NCI-H1092 (cell line): ENCODE measurements at places on chromosomes 5 and 9.
A peak's percentile ranks its signal among the peaks of the same experiment; 100 is the strongest.

DNA sequence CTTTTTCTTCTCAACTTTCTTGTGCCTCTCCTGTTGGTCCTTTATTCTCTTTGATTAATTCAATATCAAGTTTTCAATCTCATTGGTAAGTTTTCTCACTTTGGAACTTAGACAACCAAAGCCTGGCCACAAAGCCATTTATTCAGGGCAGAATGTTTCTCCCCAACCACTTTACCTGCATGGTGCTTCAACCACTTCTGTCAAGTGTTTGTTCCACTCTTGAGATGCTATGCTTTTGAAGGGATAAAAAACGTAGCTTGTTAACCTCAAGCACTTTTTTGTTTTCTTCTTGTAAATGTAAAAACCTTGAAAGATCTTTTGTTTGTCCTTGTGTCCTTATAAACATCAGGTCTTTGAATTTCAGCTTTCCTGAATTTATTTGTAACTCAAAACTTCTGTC, 966.7 kb downstream of the MAT2B start:
- DNase-seq, result no peak

DNA sequence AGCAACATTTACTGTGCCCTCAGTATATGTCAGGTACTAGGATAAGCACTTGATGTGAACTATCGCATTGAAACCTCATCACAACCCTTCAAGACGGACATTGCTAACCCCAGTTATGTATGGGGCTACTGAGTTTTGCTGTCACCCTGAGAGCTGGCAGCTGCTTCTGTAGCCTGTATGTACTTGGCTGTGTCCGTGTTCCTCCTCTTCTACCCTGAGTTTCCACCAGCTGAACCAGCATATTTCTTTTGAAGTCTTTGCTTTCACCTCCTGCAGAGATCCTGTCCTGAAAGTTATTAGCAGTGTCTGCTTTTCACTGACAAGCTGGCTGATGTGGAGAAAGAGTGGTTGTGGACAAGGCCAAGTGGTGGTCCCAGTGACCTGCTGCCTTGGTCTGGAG, 63.3 kb downstream of the ADGRV1 start:
- no peak for DNase-seq

GRCh38 chr9:108217431-108218349, 638.1 kb downstream of the ACTL7B start:
- no peak for DNase-seq

DNA sequence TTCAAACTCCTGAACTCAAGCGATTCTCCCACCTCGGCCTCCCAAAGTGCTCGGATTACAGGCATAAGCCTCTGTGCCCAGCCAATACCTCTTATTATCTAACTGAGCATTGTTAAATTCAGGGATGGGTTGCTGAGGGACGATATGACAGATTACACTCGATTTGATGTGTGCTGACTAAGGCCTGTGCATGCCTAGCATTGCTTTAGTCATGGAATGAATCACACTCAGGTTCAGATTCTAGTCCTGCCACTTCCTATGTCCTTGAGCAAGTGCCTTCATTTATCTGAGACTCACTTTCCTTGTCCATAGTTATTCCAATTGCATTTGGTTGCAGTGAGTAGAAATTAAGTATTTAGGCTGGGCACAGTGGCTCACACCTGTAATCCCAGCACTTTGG, 19.5 kb downstream of the THBS4 start:
- DNase-seq, result no peak

- DNase-seq, result no peak
Measured at GRCh38 chr5:72752909-72753308, 63.6 kb upstream of the TNPO1 start.

DNA sequence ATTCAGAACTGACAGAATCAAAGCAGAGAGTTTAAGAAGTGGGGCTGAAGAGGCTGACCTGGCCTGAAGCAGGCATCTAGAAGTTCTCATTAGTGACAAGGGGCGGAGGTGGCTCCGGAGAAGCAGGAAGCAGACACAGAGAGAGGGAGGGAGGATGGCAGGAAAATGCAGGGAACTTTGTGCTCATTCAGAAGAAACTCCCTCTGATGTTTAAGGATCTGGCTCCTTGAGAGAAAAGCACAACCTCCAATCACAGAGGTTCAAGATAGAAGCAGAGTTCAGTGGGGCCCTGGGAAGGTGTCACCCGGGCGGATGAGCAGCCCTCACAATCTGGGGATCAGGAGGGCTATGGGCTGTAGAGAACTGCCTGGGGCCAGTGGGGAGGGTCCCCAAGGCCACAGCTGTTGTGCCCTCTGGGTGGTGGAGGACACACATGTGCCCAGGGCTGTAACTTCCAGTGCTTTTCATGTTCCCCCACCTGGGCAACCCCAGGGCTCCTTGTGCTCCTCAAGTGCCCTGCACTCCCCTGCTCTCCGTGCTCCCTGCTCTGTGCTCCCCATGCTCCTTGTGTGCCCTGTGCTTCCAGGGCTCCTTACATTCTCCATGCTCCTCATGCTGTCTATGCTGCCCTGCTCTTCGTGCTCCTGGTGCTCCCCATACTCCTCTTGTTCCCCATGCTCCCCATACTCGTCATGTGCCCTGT, 51.4 kb downstream of the TRIP13 start:
- no peak for DNase-seq

DNA sequence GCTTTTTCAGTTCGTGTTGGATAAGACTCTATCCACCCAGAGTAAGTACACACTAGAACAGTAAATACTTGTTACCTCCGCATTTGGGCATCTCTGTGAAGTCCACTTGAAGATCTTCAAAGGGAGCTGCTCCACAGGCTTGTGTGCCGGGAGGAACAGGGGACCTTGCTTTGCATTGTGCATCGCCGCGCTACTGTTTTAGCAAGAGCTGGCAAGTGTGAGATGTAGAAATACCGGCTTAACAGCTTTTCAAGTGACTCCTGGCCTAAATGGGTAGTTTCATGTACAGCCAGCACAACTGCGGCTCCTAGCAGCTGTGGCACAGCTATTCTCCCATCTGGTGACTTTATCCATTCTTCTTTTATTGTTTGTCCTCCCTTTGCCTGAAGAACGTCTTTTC, 8.4 kb upstream of the ZNF354C start:
- DNase-seq, result no peak

DNA sequence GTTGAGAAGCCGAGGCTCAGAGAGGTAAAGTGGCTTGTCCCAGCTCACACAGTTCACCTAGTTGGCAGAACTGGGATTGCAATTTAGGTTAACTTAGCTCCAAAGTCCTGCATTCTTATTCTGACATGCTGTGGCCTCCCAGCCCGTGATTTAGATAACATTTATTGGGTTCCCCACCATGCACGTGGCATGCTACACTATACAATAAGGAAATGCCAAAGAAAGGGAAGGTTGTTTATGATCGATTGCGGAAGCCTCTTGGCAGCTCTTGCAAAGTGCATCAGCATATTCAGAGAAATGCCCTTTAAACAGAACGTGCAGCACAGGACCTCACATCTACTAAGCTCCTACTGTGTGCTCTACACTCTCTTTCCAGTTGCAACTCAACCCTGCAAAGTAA, 3.2 kb downstream of the NEURL1B start:
- no peak for DNase-seq

DNA sequence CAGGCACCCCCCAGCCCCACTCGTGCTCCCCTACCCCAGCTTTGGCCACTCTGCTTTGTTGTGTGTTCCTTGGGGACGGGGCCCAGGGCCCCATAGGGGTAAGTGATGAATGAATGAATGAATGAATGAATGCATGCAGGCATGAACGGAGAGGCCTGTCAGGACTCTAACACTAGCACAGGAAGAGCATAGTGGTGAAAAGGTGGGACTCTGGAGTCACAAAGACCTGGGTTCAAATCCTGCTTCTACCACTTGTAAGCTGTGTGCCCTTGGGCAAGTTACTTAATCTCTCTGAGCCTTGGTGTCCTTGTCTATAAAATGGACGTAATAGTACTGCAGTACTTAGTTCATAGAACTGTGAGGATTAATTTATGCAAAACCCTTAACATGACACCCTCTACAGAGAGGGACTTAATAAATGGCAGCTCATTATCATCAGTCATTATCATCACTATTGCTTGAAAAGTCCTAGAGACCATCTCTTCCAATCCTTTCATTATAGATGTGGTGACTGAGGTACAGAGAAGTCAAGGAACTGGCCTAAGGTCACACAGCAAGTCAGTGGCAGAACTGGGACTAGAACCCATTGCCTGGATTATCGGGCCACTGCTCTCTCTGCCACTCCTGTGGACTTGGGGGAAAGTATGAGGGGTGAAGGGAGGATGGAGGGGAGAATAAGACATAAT, 13.2 kb downstream of the ORM2 start:
- no peak for DNase-seq

DNA sequence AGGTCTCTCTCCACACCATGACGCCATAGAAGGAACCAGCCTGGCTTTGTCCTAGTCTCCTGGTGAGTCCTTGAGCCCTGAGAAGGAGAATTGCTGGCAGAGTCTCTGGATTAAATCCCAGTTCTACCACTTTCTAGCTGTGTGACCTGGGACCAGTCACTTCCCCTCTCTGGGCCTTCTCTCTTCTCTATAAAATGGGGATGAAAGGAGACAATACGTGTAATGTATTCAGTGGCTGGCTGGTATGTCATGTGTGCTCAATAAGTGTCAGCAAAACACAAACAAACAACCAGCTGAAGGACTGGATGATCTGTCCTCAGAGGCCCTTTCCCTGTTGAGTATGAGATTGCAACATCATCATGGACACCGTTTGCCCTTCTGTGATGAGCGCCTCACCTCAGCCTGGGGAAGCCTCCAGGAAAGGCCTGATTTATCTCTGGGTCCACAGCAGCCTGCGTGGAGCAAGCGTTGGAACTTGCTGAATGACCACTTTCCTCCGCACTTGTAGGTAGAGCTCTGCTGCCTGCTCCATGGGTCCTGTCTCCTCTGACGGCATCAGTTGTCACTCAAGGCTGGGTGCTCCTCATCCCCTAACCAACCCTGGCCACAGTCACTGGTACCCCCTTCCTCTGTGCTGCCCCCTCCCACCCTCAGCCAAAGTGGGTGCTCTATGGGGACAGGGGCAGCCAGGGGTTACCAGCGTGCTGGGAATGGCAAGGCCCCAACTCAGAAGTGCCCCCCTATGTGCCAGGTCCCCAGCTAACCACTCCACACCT, 3.6 kb upstream of the NR5A1 start:
- DNase-seq, result no peak

DNA sequence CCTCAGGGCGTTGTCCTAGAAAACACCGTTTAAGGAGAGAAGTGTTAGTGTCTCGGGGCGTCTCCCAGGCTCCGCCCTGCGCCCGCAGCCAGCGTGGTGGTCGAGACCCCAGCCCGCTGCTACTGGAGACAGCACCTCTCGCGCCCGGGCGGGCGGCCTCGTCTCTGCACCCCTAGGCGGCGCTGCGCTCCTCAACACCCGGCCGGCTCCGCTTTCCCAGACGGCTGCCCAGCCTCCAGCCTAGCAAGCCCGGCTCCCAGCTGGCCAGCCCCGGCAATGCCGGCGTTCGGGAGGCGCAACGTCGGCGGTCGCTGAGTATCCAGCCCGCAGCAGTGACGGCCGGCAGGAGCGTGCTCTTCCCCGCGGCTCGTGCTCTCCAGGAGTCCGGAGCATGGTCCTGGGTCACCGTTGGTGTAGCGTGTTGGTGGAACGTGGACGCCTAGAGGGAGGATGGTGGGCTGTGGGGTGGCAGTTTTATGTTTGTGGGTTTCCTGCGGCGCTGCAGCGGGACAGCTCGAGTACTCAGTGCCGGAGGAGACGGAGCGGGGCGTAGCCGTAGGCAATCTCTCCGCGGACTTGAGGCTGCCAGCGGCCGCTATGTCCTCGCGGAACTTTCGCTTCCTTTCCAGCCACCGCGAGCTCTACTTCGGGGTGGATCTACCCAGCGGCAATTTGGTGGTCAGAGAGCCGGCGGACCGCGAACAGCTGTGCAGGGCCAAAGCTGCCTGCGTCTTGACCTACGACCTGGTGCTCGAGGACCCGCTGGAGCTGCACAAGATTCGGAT, 536 bp downstream of the PCDHAC1 start:
- peak; percentile 69 for DNase-seq

DNA sequence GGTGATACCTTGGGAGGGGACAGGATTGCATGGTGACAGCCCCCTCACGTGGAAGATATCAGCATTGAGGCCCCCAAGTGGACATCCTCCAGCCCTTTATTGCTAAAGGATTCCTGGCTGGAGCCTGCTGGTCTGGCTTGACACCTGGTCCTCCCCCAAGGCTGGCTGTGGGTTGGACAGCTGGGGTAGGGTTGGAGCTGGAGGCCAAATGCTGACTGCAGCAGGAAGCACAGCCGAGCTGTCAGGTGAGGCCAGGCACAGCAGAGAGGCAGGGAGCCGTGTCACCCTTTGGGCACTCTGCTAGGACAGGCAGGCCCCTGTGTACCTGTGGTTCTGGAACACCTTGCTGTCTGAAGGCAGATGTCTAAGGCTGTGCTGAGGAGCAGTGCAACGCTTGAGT, 2.2 kb downstream of the CACFD1 start:
- DNase-seq, result no peak

DNA sequence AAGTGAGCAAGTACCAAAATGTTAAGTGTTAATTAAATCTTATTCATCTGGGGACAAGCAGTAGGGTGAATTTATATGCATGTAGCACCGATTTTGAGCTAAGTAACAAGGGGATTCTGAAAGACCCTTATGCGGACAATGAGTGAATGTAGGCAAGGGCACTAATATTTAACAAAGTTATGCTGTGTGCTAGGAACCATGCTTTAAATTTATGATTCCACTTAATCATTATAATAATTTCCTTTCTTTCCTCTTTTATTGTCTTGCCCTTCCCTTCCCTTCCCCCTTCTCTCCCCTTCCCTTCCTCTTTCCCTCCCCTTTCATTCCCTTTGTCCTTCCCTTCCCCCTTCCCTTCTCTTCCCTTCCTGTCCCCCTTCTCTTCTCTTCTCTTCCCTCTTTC, 25.7 kb upstream of the TNC start:
- no peak for DNase-seq

- no peak for DNase-seq
Measured at GRCh38 chr5:83815661-83816060, 95.0 kb upstream of the HAPLN1 start.

DNA sequence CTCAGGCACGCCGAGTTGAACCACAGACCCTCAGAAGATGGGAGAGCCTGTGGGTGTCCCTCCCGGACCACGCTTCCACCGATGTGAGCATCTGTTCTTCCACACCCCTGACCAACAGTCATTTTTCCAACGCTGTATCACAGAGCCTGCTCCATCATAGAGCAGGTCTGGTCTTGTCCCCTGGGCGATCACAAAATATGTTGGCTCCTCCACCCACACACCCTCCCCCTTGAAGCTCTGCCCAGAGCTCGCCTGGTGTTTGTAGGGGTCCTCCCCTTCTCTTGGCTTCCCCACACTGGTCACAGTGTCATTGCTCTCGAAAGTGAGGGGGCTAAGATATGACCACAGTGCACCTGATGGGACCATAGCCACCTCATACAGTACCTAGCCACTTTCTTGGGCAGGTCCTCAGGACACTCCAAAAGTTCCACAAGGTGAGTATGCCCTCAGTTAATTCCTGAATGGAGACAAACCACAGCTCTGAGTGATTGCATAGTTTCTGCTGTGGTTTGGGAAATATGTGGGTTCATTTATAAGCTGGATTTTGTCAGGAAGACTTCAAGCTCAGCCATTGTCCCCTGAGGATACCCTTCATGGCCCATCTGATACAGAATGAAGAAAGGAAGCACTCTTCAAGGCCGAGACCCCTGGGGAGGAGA, 3.5 kb upstream of the ZNF618 start:
- DNase-seq, result no peak

GRCh38 chr9:126169736-126170135, 156.9 kb upstream of the MVB12B start:
- DNase-seq, result no peak
